Fibroblast of villous mesenchyme (primary cell): ENCODE measurements at places on chromosomes 6 and 20. TPM values are rescaled to one million over a fixed set of nuclear protein-coding genes. Genes with fewer than 3 reads are reported as not detected.
A peak's percentile ranks its signal among the peaks of the same experiment; 100 is the strongest.

The TFAP2B gene
- not detected in 2 replicates for total RNA-seq

- no peak for DNase-seq
Measured at GRCh38 chr6:7529141-7529540, 12.3 kb upstream of the DSP start.

DNA sequence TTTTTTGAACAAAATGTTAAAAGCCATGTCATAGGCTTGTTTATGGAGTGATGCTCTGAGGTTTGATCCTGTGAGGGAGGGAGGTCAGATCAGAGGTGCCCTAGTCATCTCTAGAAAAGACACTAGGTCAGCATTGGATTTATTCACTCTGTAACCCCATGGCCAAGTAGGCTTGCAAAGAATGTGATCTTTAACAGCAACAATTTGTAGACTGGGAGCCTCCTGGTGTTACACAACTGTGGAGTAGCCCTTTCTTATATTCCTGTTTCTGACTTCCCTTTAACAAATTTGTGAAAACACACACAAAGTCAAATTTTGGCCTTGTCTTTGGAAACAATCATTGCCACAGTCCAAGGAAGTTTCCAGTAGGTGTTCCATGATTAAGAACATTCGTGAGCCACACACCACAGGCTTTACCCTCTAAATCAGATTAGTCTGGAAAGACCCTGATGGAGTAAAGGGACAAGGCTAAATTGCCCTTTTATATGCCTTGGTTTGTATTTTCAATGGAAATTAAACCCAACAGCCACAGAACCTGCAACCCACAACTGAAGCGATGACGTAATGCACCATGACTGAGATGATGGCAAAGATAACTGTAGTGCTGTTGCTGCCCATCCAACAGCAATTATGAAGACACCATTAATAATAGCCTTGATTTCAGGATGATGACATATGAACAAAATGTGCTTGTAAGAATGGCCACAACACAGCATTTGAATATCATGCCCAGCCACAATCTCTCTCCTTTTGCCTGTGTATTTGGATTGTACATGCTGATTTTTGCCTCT, 22.1 kb downstream of the SCP2D1 start:
- DNase-seq = peak; percentile 6

The TCF19 gene
- 20.7 and 22.2 TPM in 2 replicates for total RNA-seq

The PIGT gene
- total RNA-seq = 27.7 and 28.1 TPM in 2 replicates

- DNase-seq = no peak
Measured at GRCh38 chr20:49685161-49685601, 28.5 kb downstream of the B4GALT5 start.

DNA sequence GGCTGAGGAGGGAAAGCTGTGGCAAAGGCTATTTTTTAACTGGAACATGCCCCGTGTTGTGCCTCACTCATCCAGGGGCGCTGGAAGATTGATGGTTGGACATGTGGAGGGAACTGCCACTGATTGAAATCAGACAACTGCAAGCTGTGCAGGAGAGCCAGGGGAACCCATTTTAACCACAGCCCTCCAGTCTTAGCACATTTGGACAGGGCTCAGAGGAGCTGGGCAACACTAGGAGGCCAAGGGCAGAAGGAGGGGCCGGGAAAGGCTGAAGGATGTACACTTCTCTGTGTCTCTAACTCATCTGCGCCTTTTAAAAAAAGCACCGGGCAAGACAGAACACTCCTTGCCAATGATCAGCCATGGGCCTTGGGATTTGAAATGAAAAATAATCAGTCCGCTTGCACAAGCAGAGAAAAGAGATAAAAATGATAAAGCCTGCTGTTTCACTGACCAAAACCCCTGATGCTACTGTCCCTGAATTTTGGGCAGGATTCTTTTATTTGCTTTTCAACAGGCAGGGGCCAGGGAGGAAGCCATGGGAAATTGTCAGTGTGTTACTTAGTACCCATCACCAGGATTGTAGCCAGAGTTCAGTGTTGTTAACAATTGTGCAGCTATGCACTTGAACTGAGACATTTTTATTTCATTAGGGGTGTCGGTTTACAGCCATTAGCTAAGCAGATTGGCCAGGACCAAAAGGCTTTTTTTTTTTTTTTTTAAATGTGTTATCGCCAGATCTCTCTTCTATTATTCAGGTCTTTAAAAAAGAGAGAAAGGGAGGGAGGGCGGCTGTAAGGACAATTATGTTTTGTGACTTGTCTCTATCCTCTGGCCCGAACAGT, 109.3 kb upstream of the EYA4 start:
- DNase-seq = peak; percentile 32

DNA sequence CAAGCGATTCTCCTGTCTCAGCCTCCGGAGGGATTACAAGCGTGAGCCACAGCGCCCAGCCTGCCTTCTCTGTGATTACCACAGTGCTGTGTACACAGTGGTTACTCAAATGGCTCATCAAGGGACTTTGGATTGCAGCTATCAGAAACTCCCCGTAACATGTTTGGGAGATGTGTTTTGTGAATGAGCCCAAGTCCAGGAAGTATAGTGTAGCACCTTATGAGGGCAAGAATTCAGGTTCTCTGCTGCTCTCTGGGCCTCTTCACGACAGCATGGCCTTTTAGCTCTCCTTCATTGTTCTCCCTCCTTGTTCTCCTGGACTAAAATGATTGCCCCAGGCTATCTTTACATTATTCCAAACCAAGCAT, 34.1 kb upstream of the RPL7L1 start:
- no peak for DNase-seq

DNA sequence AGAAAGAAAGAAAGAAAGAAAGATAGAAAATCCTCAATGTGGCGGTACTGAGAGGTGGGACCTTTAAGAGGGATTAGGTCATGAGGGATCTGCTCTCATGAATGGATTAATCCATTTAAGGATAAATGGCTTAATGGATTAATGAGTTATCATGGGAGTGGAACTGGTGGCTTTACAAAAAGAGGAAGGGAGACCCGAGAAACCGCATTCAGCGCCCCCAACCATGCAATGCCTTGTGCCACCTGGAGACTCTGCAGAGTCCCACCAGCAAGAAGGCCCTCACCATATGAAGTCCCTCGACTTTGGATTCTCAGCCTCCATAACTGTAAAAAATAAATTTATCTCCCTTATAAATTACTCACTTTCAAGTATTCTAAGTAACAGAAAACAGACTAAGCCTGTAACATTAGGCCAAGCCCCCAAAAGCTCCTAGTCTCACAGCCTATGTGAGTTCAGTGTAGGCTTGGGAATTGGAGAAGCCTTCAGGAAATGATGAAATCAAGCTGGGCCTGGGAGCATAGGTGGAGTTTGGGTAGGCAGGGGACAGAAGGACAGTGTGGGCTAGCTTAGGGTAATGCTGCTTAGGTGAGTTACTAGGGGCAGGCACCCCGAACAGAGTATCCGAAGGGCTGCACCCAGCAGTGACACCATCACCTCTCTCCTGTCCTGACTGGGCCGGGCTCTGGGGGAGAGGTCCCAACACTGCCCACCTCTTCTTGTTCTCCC, 36.2 kb upstream of the RNF24 start:
- no peak for DNase-seq

- DNase-seq = no peak
Measured at GRCh38 chr6:5175635-5176034, 85.1 kb downstream of the LYRM4 start.

The HDGFL1 gene
- not detected in 2 replicates for total RNA-seq

- no peak for DNase-seq
Measured at GRCh38 chr6:135592276-135592675, 94.7 kb upstream of the AHI1 start.

- no peak for DNase-seq
Measured at GRCh38 chr6:25404091-25404490, 124.9 kb downstream of the CARMIL1 start.

- DNase-seq = no peak
Measured at GRCh38 chr6:3433005-3433404, 23.8 kb downstream of the SLC22A23 start.

DNA sequence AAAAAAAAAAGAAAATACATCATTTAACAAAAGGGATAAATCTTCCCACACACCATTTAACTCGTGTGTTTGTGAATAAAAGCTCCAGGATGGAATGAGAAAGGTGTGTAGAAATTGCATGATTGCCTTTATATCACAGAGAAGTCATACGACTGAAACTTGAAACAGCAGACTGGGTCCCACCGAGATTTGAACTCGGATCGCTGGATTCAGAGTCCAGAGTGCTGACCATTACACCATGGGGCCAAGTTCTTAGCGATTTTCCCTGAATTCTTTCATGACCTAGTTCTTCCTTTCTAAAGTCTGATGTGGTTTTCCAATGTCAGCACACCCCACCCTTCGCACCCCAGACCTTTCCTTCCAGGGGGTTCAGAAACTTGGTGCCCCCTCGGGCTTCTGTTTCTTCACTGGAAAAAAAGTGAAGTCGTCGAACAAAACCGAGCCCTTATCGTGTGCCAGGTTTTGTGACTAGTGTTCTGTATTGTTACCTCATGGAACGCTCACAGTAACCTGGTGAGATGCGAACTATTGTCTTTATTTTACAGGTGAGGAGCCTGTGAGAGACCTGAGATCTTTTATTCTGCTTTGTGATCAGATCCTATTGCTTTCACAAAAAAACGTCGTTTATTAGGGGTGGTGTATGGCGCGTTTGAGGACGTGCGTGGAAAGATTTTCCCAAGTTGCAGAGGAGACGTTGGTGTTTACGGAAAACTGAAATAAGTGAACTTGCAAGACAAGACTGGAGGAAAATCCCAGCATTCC, 120.8 kb downstream of the OR2B2 start:
- peak; percentile 78 for DNase-seq

DNA sequence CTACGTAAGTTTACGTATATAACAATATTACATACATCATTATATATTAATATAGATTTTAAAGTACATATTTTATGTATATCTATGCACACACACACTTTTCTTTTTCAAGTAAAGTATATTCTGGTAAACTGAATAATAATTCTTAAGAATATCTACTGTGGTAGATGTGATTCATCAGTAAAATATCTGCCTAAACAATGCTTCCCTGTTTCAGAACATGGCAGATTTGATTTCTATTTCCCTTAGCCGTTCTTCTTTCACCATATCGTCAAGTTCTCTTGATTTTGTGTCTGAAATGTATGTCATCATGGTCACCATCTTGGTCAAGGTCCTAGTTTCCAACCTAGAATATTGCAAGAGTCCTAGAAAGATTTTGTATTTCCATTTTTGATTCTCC, 195.6 kb downstream of the HDGFL1 start:
- no peak for DNase-seq

GRCh38 chr20:57282670-57283361, 16.4 kb upstream of the BMP7 start:
- DNase-seq = no peak

- DNase-seq = no peak
Measured at GRCh38 chr6:140854318-140854717, 1278.4 kb upstream of the GJE1 start.

- DNase-seq = no peak
Measured at GRCh38 chr6:107968081-107968480, 10.1 kb upstream of the SEC63 start.

GRCh38 chr6:14951704-14952103, 294.2 kb upstream of the JARID2 start:
- DNase-seq = no peak

The ENPP3 gene
- under 0.01 TPM in 1 of 2 replicates, not detected in the other for total RNA-seq

The FKBP1C gene
- 0.43 and 1.6 TPM in 2 replicates for total RNA-seq

GRCh38 chr6:44028789-44029310, 98.4 kb downstream of the MRPL14 start:
- DNase-seq = no peak

- DNase-seq = no peak
Measured at GRCh38 chr20:47770935-47771334, 14.3 kb downstream of the SULF2 start.

The SMPDL3A gene
- total RNA-seq = 13.4 and 21.3 TPM in 2 replicates

The SLC35F1 gene
- total RNA-seq = under 0.01 TPM in 1 of 2 replicates, not detected in the other

The DUSP15 gene
- total RNA-seq = 0.32 TPM in 1 of 2 replicates, not detected in the other

GRCh38 chr6:6219716-6220115, 100.7 kb downstream of the F13A1 start:
- DNase-seq = no peak

DNA sequence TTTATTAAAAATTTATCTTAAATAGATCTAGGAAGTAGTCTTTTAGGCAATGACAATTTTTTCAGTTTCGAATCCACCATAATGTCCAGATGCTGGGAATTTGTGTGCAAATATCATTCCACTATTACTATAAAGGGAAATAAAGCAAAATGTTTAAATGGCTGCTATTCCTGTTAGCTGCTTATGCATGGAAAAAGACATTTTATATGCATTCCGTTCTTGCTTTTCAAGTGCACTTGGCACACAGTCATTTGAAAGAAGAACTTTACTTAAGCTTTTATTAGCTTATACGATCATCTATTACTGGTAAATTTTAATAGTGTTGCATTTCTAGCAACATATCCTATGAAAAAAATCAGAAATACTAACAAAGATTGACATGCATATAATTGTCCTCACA, 42.0 kb downstream of the PRL start:
- no peak for DNase-seq
